Activated CD4-positive, alpha-beta T cell treated with anti-CD3 and anti-CD28 coated beads for 48 hours (primary cell): ENCODE measurements at places on chromosomes 7 and 10.
A peak's percentile ranks its signal among the peaks of the same experiment; 100 is the strongest.

GRCh38 chr10:12333380-12334185 lies 15.8 kb upstream of the CAMK1D start:
- DNase-seq: peak; percentile 57

DNA sequence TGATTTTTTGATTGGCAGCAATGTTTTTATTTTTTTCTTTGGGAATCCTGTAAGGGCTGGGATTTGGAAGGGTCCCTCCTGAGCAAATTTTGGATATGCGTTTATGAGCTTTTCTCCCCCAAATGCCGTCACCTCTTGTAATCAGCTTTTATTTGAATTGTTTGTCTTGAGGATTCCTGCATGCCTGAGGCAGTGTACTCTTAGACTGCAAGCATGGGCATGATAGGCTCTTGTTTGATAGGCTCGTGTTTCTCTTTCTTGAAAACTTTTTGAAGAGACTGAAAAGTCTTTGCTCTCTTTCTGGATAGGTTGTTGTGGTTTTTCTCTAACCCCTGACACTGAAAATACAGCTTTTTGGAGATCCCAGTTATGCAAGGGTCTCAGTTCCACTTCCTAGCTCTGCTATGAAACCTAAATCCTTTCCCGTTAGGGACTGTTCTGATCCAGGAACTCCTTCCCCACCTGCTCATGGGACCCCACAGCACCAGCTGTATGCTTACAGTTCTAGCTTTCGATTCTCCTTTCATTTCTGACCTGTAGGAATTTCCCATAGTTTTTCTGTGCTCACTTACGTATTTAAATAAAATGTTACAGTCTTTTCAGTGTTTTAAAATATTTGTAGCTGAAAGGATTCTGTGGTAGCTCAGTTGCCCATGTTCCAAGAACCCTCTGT lies 17.2 kb downstream of the TSPAN13 start:
- no peak for DNase-seq

DNA sequence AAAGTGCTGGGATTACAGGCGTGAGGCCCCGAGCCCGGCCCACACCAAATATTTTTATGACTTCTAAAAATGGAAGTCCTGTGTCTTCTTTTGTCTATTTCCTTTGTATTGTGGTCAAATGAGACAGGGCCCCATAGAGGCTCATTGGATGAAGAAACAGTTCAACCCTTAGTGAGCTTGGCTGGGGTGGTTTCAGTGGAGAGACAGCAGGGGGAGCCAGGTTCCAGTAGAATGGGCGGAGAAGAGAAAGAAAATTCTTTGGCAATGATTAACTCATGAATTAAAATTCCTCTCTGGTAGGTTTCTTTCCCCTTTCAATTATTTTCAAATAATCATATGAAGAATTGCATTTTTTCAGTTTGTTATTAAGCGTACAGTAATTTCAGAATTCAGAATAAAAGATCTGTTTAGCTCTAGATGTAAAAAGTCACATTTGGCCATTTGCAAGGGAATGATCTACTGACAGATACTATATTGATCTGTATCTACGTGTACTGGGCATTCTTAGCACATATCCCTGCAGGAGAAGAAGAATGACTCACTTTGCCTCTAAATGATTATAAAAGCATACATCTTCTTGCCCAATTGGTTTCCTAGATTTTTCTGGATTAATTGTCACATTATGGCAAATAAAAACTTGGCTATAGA lies 43.2 kb downstream of the PNLIPRP3 start:
- no peak for DNase-seq

DNA sequence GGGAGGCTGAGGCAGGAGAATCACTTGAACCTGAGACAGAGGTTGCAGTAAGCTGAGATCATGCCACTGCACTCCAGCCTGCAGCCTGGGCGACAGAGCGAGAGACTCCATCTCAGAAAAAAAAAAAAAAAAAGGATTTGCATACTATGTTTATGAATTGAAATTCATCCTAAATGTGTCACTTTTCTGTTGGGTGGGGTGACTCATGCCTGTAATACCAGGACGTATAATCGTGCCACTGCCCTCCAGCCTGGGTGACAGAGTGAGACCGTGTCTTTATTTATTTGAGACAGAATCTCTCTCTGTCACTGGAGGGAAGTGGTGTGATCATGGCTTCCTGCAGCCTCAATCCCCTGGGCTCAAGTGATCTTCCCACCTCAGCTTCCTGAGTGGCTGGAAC lies 5.8 kb downstream of the ZNF212 start:
- DNase-seq: peak; percentile 78

- DNase-seq: peak; percentile 70
These were observed 4.0 kb upstream of the RBM28 start for GRCh38 chr7:128347647-128348097.

- peak; percentile 24 for DNase-seq
These were observed 34.1 kb downstream of the HIF1AN start for GRCh38 chr10:100569687-100570481.

DNA sequence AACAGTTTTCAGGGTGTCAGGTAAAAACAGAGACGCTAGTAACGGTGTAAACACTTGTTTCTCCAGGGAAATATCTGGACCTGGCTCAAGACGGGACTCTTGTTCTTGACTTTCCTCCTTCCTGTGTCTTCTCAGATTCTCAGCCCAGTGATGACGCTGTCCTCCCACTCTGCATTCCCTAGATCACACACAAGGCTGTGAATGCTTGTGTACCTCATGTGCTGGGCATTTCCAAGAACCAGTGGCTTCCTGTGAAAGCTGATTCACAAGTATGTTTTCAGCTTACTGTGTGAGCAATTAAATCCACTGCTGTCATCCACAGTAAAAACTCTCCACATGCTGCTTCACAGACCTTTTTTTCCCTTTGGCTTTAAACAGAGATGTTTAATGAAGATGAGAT lies 193.8 kb upstream of the DPP6 start:
- no peak for DNase-seq

- DNase-seq: peak; percentile 73
These were observed 49.5 kb downstream of the CHN2 start for GRCh38 chr7:29243910-29244655.

- no peak for DNase-seq
These were observed 108.1 kb downstream of the SNX13 start for GRCh38 chr7:17832242-17832641.

- DNase-seq: no peak
These were observed 74.0 kb downstream of the KMT2E start for GRCh38 chr7:105087981-105088380.

DNA sequence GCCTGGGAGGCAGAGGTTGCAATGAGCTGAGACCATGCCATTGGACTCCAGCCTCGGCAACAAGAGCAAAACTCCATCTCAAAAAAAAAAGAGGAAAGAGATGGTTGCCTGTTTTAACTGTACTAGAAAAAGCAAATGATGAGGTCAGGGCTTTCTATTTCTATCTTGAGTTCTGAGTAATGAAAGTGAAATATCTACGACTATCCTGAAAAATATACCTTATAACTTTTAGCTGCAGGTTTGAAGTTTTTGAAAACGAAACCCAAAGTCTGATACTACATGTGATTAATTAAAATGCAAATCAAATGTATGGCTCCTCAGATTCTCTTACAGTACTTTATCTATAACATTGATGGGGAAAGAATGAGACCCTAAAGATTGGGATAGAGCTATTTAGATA lies 636.2 kb upstream of the LRRN3 start:
- DNase-seq: no peak

DNA sequence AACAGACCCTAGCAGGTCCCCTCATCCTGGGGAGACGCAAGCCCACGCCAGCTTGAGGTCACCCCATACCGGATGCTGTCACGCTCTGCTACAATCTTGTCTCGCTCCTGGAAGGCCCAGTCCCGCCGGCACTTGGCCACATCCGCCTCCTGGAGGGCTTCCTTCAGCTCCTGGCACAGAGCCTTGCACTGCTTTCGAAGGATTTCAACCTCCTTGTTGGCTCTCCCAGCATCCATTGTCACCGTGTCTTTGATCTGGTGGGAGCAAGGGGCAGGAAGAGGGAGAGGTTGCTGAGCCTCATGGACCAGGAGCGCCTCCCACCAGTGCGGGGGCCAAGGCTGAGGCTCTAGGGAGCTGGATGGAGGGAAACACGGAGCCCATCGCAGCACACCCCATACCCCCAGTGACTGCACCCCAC lies 90.9 kb downstream of the DLG5 start:
- DNase-seq: no peak

GRCh38 chr7:137886746-137887145 lies 40.0 kb upstream of the DGKI start:
- DNase-seq: no peak

GRCh38 chr10:70544431-70545340 lies 57.9 kb downstream of the PRF1 start:
- DNase-seq: no peak

DNA sequence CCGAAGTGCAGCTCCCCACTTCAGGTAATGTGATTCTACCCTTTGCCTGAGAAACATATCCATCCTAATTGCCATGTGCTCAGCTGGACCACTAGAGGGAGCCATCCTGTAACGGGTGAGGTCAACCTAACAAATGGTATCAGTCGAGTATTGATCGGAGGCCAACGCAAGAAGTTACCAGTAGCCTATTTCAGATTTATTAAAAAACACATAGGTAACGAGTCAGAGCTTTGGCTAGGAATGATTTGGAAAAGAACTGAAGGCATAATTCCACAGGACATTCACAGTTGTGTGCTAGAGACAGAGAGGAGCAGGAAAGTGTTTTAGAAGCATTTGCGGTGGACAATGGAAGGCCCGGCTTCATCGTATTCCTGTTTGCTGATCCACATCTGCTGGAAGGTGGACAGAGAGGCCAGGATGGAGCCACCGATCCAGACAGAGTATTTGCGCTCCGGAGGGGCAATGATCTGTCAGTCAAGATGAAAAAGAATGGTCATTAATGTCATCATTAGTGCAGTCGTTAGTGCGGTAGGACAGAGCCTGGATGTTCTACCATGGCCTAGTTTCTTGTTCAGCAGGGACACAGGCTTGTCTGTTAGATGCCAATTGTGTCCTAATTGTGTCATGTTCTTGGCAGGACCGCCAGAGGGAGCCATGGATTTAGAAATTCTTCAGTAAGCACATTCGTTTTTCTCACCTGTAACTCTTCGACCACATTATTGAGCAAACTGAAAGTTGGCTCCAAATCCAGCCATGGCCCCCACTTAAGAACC lies 17.5 kb downstream of the ACTA2 start:
- DNase-seq: peak; percentile 79

DNA sequence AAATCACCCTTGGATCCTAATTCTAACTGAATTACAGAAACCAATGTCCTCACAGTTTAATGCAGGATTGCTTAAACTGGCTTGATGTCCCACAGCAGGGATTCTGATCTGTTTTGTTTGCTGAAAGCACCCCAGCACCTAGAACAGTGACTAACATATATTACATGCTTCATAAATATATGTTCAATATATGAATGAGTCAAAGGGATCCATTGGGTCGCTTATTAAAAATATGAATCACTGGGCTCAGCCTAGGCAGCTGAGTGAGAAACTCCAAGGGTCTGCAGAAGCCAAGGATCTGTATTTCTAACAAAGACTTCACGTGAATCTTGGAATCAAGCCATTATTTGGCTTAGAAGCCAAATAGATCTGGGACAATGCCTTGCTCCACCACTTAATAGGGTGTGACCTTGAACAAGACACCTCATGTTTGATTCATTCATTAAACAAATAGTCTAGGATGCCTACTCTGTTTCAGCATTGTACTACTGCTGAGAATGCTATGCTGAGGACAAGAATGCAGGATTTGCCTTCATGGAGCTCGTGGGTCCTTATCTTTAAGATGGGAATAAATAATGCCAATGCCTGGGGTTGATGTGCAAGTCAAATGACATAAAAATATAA lies 103.4 kb upstream of the DLX6 start:
- no peak for DNase-seq

DNA sequence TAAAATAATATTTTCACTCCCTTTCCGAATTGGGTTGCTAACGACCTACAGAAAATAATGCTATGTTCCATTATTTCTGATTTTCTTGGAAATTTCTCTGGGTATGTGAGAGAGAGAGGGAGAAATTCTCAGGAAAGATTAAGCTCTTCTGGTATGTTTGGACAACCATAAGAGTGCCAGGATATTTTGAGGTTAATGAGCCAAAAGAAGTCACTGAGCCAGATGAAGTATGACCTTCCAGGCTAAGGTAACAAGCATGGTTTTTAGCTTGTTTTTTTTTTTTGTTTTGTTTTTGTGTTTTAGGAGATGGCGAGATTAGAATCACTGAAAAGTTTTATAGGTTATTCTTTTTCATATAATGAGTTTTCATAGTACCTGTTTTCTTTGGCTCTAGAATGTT lies 171.0 kb upstream of the FOXP2 start:
- DNase-seq: no peak

- no peak for DNase-seq
These were observed 832 bp upstream of the TIAL1 start for GRCh38 chr10:119597405-119598186.

DNA sequence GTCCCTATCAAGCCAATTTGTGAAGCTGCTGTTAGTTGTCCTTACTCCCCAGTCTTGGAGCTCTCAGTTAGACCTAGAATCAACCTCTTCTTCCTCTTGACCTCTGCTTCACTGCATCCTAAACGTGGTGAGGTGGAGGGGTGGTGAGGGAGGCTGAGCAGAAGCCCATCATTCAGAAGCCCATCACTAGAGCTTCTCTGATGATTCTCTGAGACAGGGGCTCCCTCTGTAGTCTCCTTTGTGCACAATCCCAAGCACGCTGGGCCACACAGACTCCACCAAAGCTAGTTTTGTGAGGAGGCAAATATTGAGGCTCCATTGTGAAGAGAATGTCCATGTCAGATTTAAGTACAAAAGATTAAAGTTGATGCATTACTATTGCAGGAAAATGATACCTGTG lies 163.8 kb upstream of the PRSS1 start:
- no peak for DNase-seq

DNA sequence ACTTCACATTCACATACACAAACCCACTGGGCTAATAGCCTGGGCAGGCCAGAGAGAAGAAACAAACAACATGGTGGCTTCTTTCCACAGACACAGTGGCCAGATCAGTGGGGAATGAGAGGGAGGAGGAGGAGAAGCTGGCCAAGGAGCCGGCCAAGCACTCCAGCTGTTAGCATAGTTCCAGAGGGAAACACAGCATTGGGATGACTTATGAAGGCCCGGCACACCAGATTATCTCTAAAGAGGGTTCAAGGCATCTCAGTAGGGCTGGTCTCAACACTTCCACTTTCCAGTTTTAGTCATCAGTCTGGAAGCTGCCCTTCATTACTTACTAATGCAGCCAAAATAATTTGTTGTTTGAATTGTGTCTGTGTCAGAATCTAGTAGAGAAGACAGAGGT lies 42.1 kb upstream of the GPR26 start:
- DNase-seq: no peak

DNA sequence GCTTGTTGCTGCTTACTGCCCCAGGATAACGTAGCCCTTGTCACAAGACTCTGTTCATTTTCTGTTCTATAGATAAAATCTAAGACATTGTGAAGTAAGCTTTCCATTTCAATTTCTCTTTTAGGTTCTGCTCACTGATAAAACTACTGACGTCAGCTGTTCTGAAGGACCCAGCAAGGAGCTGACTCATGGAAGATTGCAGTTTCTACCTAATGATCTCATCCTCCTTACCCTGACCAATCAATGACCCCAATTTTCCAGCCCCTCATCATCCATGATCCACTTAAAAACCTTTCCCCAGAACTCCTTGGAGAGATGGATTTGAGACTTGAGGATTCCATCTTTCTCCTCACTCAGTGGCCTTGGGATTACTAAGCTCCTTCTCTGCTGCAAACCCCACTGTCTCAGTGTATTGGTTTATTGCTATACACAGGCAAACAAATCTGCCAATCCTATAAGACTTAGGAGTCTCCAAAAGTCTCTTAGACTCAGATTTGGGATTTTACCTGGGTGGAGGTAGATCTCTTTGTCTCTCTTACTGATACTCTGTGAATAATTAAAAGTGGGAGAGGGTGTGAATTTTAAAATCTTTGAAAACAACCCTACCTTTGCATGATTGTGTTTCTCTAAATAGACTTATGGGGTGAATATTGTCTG lies 109.2 kb upstream of the TRIM24 start:
- no peak for DNase-seq

GRCh38 chr7:30789334-30789711 lies 18.1 kb downstream of the MINDY4 start:
- DNase-seq: no peak
